ENCODE measurements at places on chromosomes 7 and 10. TPM values are rescaled to one million over a fixed set of nuclear protein-coding genes. Genes with fewer than 3 reads are reported as not detected.

- no peak for DNase-seq
These were observed 11.6 kb upstream of the DNMBP start for GRCh38 chr10:100021322-100021721.

DNA sequence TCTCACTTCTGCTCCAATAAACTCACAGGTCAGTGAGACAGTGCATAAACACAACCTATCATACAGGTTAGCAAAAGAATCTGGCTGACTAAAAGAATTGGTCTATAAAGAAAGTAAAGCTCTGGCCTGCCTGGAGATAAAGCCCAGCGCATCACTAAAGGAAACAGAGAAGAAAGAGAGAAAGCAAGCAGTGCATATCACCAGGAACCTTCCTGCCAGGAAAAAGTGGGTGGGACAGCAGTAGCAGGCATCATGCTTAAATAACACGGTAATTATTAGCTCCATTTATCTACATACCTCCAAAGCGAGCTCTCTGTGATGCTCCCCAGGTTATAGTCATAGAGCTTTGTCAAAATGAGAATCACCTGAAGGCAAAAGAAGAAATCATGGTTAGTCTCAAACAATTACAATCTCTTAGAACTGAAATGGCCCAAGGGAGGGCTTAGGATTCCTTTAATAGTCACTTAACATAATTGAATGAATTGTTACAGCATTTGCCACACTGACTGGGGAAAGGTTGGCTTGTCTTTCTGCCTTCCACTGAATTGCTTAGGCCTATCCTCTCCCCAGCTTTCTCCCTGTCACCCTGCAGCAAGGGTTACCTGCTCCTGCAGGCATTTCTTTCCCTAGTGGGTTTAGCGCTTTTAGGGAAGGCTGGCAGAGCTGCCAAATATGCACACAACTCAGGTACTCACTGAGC is 208.1 kb downstream of the SORCS1 start:
- DNase-seq = no peak

FAM237B gene
- not detected for polyA plus RNA-seq

DNA sequence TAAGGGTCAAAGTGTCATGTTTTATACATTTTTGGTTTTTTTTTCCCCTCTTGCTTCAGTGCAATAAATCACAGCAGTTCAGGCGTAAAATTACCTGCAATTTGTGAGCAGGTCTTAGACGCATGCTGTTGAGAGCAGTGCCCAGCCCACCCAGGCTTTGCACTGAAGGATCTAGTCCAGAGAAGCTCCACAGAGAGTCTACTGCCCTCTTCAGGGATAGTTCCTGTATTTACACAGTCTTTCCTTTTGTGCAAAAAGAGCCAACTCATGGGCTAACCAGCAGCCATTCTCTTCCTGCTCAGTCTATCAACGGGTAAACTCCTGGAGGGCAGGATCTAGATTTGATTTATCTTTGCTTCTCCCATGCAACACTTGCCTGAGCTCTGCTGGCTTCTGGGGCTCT is 82.2 kb upstream of the NAMPT start:
- no peak for DNase-seq

IKZF1 gene
- not detected for polyA plus RNA-seq

OPN1SW gene
- polyA plus RNA-seq = not detected

DNA sequence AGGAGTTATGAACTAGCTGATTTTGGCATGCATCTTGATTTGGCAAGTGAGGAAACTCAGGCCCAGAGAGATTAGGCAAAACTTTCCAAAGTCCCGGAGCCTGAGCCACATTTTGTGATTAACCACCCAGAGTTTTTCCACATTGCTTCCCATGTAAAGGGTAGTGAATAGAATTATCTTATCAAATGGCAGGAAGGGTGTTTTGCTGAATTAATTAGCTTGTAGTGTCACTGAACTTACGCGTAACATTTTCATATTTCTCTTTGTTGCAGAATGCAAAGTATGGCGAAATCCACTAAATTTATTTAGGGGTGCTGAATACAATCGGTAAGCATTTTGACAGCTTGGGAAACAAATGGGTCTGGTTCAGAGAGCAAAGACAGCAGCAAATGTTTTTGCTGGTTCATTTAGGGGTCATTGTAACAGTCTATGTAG is 176.2 kb downstream of the ST7 start:
- no peak for DNase-seq

GRCh38 chr10:8050556-8051108 is 3.9 kb upstream of the GATA3 start:
- DNase-seq = no peak

CDH23 gene
- polyA plus RNA-seq = 0.01 TPM

CALHM3 gene
- not detected for polyA plus RNA-seq

DNA sequence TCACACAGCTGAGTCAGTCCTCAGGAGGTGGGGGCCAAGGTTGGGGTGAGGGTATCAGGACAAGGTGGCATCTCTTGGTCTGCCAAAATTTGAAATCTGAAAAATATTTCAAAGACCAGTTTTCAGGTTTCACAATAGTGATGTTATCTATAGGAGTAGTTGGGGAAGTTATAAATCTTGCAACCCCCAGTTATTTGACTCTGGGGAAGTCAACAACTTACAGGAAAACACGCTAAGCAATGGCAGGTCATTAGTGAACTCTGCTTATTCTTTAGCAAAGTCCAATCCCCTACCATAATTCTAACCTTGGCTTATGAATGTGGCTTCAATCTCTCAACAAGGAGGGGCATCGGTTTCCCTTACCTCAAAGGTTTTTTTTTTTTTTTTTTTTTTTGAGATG is 94.9 kb downstream of the MARCHF5 start:
- DNase-seq = no peak

ADAM22 gene
- polyA plus RNA-seq = 0.33 TPM

SVOPL gene
- polyA plus RNA-seq = not detected

- no peak for DNase-seq
These were observed 6.1 kb downstream of the ZP3 start for GRCh38 chr7:76430836-76431235.

TET1 gene
- polyA plus RNA-seq = 2.4 TPM

DNA sequence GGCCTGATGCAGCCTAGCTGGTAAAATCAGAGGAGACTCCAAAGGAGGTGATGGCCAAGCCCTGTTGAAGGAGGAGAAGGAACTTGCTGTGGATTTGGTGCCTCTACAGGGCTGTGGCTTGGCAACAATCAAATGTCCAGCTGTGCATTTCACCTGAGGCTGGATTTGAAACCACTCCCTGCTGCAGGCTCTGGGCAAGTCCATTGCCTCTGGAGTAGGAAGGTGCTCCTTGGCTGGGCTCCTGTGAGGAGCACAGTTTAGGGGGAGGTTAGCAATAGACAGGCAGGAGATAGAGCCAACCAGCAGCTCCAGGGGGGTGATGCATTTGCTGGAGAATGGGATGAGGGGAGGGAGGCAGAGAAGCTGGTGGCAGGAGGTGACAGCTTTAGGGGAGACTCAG is 26.5 kb downstream of the CDH23 start:
- no peak for DNase-seq

ZNF727 gene
- polyA plus RNA-seq = not detected

- DNase-seq = no peak
These were observed 67.0 kb upstream of the CFAP46 start for GRCh38 chr10:133009218-133009950.

IFIT1 gene
- polyA plus RNA-seq = 32.8 TPM

- DNase-seq = no peak
These were observed 719 bp downstream of the DPY19L1 start for GRCh38 chr7:35036361-35037171.

ZPBP gene
- polyA plus RNA-seq = not detected

GRCh38 chr10:81957976-81958375 is 83.0 kb downstream of the NRG3 start:
- no peak for DNase-seq

GRCh38 chr7:51038573-51038972 is 255.9 kb upstream of the GRB10 start:
- DNase-seq = no peak

DNA sequence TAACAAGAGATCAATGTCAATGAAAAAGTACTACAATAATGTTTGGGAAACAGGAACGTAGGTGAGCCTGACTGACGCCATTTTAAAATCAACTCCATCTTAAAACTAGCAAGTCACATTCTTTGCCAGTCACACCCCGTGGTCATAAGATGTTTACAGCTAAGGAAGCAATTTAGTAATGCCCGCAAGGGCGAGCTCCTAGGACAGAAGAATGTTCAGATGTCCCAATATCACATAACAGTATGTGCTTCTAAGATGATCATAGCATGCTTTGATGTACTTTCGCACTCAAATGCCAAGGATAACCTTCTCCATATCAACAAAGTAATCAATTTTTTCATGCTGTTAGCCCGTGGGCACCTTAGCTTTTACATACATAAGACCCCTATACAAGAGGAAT is 113.8 kb upstream of the EGFR start:
- DNase-seq = no peak

CNTNAP2 gene
- not detected for polyA plus RNA-seq
